ENCODE measurements at places on chromosomes 11 and 22.

DNA sequence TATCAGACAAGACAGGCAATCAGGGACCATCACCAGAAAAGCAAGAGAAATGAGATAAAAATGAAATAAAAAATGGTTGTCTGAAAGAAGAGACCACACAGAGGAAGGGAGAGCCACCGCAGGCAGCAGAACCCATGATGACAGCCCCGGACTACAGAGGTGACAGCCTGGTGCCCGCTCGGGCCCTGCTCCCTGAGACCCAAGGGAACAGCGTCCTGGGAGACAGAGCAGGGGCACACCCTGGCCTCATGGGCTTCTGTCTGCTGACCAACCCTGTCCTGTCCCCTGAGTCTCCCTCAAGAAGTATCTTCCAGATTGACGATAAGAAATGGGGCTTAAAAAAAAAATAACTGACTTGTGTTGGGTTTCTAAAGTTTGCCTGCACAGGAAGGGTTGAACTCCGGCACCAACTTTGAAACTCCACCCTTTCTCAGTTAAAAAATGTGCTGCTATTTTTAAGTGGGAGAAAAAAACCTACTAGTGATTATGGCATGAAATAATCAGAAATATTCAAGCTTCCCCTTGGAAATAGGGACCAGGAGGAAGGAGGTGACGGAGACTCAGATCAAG, 70.1 kb upstream of the TTLL12 start:
- DNase-seq = no peak

GRCh38 chr11:4191031-4191571, 96.5 kb downstream of the RRM1 start:
- DNase-seq = no peak

DNA sequence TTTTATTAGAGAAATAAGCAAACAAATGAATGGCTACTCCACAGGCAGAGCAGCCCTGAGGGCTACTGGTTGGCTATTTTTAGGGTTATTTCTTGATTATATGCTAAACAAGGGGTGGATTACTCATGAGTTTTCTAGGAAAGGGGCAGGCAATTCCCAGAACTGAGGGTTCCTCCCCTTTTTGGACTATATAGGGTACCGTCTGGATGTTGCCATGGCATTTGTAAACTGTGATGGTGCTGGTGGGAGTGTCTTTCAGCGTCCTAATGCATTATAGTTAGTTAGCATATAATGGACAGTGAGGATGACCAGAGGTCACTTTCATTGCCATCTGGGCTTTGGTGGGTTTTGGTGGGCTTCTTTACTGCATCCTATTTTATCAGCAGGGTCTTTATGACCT, 19.2 kb downstream of the SLC22A6 start:
- no peak for DNase-seq

GRCh38 chr22:29065468-29066190, 4.0 kb upstream of the C22orf31 start:
- no peak for DNase-seq

GRCh38 chr11:23746896-23747295, 750.0 kb upstream of the LUZP2 start:
- no peak for DNase-seq

DNA sequence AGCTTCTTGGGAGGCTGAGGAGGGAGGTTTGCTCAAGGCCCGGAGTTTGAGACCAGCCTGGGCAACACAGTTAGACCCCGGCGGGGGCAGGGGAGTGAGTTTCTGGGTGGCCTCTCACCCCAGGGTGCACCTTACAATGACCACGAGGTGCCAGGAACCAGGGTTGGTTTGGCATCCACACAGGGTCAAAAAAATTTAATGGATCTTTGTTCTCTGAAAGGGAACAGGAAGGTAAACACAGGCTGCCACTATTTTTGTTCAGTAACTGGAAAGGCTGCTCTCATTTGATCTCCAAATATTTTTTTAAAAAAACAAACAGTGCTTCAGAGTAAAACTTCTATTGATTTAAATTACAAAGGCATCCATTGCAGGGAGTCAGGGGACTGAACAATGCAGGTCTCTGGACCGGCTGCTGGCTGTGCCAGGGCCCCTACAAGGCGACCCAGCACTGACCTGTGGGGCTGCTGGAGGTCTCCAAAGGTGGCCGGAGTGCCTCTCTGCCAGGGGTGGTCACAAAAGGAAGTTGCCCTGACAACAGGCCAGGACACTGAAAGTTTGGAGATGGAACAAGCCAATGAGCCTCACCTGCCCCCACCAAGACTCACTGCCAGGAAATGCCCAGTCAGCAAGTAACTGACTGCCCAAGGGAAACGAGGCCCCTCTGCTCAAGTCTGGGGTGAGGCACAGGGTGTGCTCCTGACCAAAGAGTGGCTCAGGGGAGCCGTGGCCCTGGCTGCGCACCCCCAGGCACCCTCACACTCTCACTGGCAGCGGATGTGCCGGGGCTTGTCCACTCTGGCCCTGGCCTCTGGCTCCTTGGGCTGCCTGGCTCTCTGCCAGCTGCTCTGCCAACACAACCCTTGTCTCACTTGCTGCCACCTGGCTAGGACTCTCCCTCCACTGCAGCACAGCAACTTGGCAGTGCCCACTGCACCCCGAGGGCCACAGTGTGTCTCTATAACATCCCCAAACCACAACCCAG, 51.8 kb downstream of the ARFGAP3 start:
- no peak for DNase-seq

- no peak for DNase-seq
These were observed 30.2 kb downstream of the SLC1A2 start for GRCh38 chr11:35389112-35389511.

DNA sequence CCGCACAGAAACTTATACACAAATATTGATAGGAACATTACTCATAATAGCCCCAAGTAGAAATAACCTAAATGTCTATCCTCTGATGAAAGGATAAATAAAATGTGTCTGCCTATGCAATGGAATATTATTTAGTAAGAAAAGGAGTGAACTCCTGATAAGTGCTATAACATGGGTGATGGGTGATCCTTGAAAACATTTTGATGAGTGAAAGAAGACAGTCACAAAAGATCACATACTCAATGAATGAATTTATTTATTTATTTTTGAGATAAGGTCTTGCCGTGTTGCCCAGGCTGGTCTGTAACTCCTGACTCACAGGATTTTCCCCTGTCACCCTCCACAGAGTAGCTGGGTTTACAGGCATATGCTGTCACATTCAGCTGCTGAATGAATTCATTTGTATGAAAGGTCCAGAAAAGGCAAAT, 17.3 kb downstream of the RNF121 start:
- DNase-seq = no peak

- no peak for DNase-seq
These were observed 34.9 kb downstream of the CABIN1 start for GRCh38 chr22:24046024-24046423.

DNA sequence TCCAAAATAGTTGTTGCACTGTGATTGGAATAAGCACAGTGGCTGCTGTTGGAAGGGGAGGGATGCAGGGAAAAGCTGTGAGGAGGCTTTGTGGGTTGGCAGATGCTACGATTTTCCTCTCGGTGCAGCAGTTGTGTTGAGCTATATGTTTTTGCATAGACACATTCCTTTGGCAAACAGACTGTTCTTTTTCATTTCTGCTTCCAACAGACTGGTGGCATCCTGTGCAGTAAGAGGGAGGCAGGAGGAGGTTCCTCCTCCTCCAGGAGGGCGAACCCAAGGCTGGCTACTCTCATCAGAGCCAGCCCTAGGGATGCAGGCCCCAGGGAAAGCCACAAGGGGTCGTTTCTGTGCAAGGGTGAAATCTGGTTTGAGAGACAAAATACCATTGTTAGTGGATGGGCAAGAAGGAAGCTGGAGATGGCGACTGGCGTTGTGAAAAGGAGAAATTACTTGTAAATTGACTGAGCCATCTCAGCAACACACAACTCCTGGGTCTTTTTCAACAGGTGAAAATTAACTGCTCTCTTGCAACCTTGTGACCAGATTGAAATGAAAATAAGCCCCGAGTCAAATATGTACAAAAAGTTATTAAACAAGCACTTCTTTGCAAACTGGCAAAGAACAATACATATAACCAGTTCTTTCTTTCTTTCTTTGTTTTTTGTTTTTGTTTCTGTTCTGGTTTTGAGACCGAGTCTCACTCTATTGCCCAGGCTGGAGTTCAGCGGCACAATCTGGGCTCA, 26.5 kb upstream of the UBASH3B start:
- DNase-seq = peak; percentile 34

GRCh38 chr11:132248580-132248979, 878.2 kb downstream of the NTM start:
- no peak for DNase-seq

- DNase-seq = no peak
These were observed 8.6 kb upstream of the UPB1 start for GRCh38 chr22:24486501-24486921.

All from stimulated activated CD8-positive, alpha-beta memory T cell treated with anti-CD3 and anti-CD28 coated beads, Interleukin-7, amount 100 ng/mL, for 4 hours (primary cell).